ENCODE measurements at places on chromosomes 1 and 21. TPM values are rescaled to one million over a fixed set of nuclear protein-coding genes. Genes with fewer than 3 reads are reported as not detected.

DNA sequence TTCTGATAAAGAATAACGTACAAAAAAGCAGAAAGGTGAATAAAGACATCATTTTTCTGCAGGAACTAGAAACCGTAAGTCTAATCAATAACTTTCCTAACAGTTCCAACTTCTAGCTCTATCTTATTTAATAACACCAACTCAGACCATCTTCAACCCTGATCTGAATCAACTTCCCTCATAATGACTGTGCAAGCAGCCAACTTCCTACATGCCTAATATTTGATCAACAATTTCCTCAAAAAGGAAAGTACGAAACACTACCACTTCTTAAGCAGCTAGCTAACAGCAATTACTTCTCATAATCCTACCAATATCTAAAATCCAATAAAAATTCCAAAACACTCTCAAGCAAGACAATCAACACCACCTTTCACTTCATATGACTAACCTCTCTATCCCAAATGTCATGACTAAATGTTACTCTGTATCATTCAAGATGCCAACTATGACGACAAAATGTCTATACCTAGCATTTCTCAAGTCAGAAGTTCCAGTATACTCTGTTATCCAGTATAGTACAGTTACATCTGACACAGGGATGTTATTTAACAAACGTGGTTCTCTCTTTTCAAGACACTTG lies 1.7 kb downstream of the COP1 start:
- peaks cover 28% of the 10 kb centered on the region for H3K4me1 ChIP-seq
- DNase-seq, result no peak
- peak overlapping the region; percentile 55 for H3K27ac ChIP-seq
- no peaks in the 10 kb centered on the region for H3K36me3 ChIP-seq
- H3K4me3 ChIP-seq, result peak overlapping the region; percentile 80
- no peaks in the 10 kb centered on the region for H3K27me3 ChIP-seq

DNA sequence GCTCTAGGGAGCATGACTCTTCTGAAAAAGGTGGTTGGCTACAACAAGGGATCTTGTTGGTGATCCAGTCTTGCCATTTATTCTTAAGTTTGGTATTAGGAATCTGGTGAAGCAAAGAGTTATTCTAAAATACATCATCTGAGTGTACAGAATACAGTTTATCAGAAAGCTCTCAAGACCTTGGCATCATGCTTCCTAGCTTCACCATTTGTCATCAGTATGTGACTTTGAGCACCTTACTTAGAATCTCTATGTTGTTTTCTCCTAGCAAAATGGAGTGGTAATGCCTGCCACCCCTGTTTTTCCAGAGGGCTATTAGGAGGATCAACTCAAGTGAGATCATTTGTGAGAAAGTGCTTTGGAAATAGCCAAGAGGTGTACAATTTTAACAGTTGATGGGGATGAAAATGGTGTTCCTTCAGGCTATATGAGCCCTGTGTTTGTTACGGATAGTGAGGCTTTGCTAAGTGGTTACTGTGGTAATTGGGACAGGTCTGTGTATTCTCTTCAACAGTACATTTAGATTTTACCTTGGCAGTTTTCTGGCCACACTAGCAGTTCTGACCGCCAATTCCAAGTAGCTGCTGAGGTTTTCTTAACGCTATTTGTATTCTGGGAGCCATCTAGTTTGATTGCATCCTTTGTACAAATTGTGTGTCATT lies 120.5 kb downstream of the DISP1 start:
- peak overlapping the region; percentile 62 for H3K27ac ChIP-seq
- H3K4me1 ChIP-seq, result peaks cover 54% of the 10 kb centered on the region
- H3K4me3 ChIP-seq, result no peak overlapping the region

Gene HCN3
- total RNA-seq, result 12.9 TPM

DNA sequence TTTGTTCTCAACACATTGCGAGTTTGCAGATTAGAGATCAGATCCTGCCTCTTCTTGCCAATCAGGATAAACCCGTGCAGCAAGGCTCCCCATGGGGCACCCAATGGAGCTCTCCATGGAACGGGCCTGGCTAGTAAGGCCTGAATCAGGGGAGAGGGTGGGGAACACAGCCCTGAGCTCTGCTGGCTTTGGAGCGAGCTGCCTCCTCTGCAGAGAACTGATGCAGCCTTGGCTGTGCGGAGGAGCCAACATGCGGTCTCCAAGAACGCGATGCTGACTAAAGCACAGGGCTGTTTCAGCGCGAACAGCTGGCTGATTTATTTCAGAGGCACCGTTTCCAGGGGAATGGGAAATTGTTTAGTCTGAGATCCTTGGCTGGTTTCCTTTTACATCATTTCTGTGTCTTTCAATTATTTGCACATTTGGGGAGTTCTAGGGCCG lies 139.7 kb downstream of the TSEN15 start:
- peaks cover 26% of the 10 kb centered on the region for H3K4me1 ChIP-seq
- no peak overlapping the region for H3K4me3 ChIP-seq
- peaks cover 4% of the 10 kb centered on the region for H3K27me3 ChIP-seq
- no peak overlapping the region for H3K27ac ChIP-seq
- no peaks in the 10 kb centered on the region for H3K36me3 ChIP-seq
